ENCODE measurements at places on chromosomes 11 and 22.

GRCh38 chr11:97742717-97743116 is 1278.0 kb upstream of the CNTN5 start:
- DNase-seq: no peak
- no peak overlapping the region for H3K27ac ChIP-seq
- no peaks in the 10 kb centered on the region for H3K27me3 ChIP-seq
- H3K36me3 ChIP-seq: no peaks in the 10 kb centered on the region
- H3K4me1 ChIP-seq: no peaks in the 10 kb centered on the region
- no peak overlapping the region for H3K4me3 ChIP-seq

DNA sequence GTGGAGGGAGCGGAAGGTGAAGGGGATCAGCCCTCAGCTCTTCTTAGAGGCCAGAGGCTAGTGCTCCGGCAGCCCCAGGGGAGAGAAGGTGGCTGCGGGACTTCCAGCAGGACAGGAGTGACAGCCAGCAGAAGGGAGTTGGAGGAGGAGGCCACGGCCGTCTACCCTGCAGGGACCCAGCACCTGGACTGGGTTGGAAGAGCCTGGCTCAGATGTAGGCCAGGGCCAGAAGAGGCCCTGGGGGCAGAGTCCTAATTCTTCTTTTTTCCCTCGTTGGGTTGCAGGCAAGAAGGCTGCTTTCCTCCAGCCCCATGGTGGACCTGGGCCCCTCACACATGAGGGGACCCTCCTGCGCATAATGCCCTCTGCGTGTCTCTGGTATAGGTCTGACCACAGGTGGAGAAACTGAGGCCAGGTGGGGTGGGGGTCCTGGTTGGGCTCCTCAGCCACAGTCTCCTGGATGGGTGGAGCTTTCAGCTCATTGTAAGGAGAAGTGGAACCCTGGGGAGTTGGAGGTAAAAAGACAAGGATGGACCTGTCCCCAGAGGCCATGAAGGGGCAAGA is 2.3 kb upstream of the MCAM start:
- DNase-seq: no peak
- peak overlapping the region; percentile 79 for H3K27ac ChIP-seq
- peaks cover 29% of the 10 kb centered on the region for H3K4me1 ChIP-seq
- peaks cover 28% of the 10 kb centered on the region for H3K27me3 ChIP-seq
- H3K36me3 ChIP-seq: no peaks in the 10 kb centered on the region

DNA sequence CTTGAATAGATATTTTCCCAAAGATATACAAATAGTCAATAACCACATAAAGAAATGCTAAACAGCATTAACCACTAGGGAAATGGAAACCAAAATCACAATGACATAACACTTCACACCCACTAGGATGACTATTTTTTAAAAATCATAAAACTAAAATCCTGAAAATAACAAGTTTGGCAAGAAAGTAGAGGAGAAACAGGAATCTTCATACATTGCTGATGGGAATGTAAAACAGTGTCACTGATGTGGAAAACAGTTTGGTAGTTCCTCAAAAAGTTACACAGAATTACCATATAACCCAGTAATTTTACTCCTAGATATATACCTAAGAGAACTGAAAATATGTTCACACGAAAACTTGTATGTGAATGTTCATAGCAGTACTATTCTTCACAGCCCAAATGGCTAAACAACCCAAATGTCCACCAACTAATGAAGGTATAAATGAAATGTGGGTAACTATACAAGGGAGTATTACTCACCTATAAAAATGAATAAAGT is 12.5 kb downstream of the PICALM start:
- no peak for DNase-seq
- peak overlapping the region; percentile 53 for H3K27ac ChIP-seq
- no peak overlapping the region for H3K4me3 ChIP-seq
- H3K27me3 ChIP-seq: no peaks in the 10 kb centered on the region
- H3K36me3 ChIP-seq: peaks cover 38% of the 10 kb centered on the region
- peaks cover 78% of the 10 kb centered on the region for H3K4me1 ChIP-seq

DNA sequence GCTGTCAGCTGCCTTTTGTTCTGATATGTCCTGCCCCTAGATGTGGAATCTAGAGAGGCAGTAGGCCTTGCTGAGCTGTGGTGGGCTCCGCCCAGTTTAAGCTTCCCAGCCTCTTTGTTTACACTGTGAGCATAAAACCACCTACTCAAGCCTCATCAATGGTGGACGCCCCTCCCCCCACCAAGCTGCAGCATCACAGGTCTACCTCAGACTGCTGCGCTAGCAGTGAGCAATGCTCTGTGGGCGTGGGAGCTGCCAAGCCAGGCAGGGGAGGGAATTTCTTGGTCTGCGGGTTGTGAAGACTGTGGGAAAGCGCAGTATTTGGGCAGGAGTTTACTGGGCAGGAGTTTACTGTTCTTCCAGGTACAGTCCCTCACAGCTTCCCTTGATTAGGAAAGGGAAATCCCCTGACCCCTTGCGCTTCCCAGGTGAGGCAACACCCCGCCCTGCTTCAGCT is 98.5 kb downstream of the SMCO4 start:
- no peak overlapping the region for H3K27ac ChIP-seq
- DNase-seq: no peak
- H3K36me3 ChIP-seq: no peaks in the 10 kb centered on the region
- no peak overlapping the region for H3K4me3 ChIP-seq
- H3K27me3 ChIP-seq: no peaks in the 10 kb centered on the region

DNA sequence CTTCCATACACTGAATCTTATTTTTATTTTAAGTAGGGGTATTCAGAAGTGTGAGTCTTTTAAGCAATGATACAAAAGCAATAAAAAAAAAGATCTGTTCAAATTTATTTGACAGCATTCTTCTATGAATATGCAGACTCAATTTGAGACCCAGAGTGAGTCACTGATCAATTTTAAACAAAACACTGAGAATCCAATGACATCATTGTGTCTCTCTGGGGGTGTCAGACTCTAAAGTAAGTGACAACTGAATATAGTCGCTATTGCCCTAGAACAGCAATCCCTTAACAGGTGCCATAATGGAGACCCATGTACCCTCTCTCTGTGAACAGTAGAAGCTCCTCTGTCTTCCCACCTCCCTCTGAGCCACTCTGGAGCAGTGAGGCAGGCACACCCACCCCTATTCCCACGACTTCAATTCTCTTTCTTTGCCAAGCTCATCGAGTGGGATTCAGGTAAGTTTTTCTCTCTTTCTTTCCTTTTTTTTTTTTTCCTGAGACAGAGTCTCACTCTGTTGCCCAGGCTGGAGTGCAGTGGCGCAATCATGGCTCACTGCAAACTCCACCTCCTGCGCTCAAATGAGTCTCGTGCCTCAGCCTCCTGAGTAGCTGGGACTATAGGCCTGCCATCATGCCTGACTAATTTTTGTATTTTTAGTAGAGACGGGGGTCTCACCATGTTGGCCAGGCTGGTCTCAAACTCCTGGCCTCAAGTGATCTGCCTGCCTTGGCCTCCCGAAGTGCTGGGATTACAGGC is 5.1 kb upstream of the RPS3 start:
- H3K4me3 ChIP-seq: no peak overlapping the region
- peaks cover 11% of the 10 kb centered on the region for H3K4me1 ChIP-seq
- H3K27ac ChIP-seq: no peak overlapping the region
- H3K27me3 ChIP-seq: peaks cover 19% of the 10 kb centered on the region
- H3K36me3 ChIP-seq: peaks cover under 1% of the 10 kb centered on the region

DNA sequence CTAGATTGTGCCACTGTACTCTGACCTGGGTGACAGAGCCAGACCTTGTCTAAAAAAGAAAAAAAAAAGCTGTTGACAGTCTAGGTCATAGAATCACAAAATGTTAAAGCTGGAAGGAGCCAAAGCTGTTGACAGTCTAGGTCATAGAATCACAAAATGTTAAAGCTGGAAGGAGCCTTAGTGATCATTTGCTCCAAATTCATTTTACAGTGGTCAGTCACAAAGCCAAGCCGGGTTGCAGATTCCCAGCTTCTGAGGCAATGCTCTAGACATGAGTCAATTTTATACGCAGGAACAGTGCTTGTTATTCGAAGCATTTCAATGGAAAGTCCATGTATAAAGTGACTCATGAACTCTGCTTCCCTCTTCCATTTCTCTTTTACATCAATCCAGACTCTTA is 47.4 kb downstream of the SYT13 start:
- H3K27ac ChIP-seq: no peak overlapping the region
- H3K4me3 ChIP-seq: no peak overlapping the region
- H3K27me3 ChIP-seq: peaks cover 10% of the 10 kb centered on the region
- no peaks in the 10 kb centered on the region for H3K4me1 ChIP-seq
- DNase-seq: no peak

DNA sequence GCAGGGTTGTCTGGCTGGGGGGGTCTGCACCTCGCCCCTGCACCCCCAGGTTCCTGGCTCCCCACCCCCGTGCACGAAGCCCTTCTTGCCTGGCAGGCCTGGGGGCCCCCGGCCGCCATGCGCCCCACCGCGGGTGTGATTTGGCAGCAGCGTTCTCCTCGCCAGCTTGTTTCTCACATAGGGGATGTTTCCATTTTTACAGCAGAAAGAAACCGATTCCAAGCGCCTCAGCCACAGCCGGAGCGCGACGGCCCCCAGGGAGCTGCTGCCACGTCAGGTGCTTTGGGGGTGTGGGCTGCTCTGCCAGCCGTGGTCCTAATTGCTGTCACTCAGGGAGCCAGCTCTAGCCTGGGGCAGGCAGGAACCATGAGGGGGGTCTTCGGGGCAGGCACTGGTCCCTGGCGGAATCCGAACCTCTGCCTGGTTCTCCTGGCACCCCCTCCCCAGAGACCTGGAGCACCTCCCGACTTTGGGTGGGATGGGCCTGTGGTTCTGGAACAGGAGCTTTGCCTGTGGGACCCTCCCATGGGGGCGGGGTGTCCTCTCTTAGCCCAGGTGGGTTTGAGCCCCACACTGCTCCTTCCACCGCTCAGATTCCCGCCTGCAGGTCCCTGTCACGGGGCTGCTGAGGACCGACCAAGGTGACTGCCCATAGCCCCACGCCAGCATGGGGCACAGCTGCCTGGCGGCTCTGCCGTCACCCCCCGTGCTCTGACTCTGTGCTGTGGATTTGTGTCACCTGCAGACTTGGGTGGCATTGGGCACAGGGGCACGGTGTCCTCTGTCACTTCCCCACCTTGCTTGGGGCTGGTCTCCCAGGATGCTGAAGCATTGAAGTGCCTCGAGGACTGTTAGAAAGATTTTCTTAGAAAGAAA is 54.0 kb downstream of the RTN4R start:
- DNase-seq: no peak
- H3K27ac ChIP-seq: no peak overlapping the region
- H3K4me1 ChIP-seq: peaks cover 5% of the 10 kb centered on the region
- no peaks in the 10 kb centered on the region for H3K27me3 ChIP-seq
- H3K4me3 ChIP-seq: no peak overlapping the region

DNA sequence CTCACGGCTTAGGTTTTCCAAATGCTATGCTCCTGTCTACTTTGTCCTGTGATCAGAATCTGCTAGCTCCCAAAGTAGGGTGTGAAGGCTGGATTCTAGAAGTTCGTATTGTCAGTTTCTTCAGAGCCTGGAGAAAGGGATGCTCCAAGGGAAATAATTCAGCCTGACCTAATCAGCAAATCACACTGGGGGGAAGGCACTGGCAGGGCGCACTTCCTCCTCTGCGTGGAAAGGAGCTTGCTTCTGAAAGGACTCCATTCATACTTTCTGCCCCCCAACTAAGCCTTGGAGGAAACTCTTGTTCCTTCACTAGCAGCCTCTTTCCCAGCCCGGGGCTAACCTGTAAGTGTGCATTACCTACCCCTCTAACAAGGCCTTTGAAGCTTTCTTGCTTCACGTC is 165.9 kb downstream of the NAV2 start:
- H3K27ac ChIP-seq: no peak overlapping the region
- H3K36me3 ChIP-seq: no peaks in the 10 kb centered on the region
- H3K27me3 ChIP-seq: peaks cover 2% of the 10 kb centered on the region
- H3K4me3 ChIP-seq: no peak overlapping the region
- no peak for DNase-seq

DNA sequence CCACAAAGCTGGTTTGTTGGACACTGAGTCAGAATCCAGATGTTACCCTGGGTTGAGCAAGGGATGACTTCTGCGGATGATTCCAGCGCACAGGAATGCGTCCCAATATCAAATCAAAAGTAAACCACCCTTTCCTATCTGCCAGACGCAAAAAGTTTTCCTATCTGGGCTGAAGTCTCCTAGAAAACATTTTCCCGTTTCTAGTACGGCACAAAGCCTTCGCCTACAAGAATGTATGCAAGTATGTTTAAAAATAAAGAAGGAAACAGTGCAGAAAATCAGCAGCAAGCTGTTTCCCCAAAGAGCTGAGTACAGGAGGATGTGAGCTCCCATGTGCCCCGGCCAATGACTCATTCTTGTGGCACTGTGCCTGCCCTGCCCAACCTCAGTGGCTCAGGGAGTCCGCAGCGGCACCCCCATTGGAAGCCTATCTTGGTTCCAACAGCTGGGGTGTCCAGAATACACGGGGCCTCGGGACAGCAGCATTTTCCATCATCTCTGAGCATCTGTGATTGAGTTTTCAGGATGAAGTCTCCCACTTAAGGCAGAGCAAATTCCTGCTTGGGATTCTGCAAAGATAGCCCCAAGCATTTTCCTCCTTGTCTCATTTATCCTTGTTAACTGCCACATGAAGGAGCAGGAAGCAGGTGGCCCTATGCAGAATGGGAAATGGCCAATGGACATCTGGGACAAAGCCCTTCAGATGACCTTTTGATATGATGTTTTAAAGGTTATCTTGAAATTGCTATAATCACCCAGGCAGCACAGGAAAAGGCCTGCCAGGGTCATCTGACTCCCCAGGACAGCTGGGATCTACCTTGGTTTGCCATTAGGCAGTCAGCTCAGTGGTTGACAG is 17.5 kb downstream of the KCNJ5 start:
- H3K27me3 ChIP-seq: peaks cover 50% of the 10 kb centered on the region
- no peak for DNase-seq
- H3K4me1 ChIP-seq: peaks cover 14% of the 10 kb centered on the region

DNA sequence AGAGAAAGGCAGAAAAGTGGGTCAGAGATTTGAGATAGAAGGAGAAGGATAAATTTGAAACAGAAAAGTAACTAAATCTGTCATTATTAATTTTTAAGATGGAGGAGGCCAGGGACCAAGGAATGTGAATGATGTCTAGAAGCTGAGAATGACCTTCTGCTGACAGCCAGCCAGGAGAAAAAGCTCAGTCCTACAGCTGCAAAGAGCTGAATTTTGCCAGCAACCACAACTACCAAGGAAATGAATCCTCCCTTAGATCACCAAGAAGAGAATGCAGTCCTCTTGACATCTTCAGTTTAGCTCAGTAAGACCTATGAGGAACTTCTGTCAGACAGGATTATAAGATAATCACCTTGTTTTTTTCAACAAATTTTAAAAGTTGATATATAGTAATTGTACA is 538.2 kb downstream of the LRRC4C start:
- no peak for DNase-seq
- no peaks in the 10 kb centered on the region for H3K36me3 ChIP-seq
- H3K4me1 ChIP-seq: no peaks in the 10 kb centered on the region
- H3K27ac ChIP-seq: no peak overlapping the region
